SK-N-SH (cell line): ENCODE measurements at places on chromosomes 2 and 18. TPM values are rescaled to one million over a fixed set of nuclear protein-coding genes. Genes with fewer than 3 reads are reported as not detected.

DNA sequence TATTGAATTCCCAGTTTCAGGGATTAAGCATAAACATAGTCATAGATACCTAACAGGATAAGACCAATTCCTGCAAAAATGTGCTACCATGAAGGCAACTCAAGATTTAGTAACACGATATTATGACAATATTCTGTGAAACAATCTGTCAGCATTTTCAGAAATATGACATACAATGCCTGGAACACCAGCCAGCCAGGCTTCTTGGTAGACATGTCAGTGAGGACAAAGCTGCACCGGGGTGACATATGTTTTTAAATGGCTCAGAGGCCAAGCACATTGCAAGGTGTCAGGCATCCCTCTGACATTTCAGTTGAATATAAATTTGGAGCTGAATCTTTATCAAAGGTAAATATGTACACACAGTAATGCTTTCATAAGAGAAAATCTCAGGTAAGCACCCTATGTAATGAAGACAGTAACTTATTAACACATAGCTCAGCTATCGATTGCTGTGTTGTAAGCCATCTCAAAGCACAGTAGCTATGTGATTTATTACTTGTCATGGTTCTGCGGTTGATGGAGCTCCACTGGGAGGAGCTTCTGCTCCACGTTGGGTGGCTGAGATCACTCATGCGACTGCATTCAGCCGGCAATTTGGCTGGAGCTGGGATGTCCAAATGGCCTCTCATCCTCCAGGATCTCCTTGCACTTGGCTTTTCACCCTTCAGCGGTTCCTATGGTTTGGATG lies 31.9 kb upstream of the EML6 start:
- no peak overlapping the region for H3K27ac ChIP-seq
- no peak overlapping the region for H3K4me3 ChIP-seq
- no peak for DNase-seq
- no peaks in the 10 kb centered on the region for H3K27me3 ChIP-seq
- no peaks in the 10 kb centered on the region for H3K36me3 ChIP-seq
- H3K4me1 ChIP-seq = no peaks in the 10 kb centered on the region

GRCh38 chr18:68840554-68841263 lies 42.8 kb downstream of the CCDC102B start:
- H3K36me3 ChIP-seq = peaks cover 4% of the 10 kb centered on the region
- no peaks in the 10 kb centered on the region; the same call in none of the 2 replicates for H3K4me1 ChIP-seq
- no peaks in the 10 kb centered on the region for H3K27me3 ChIP-seq
- peak overlapping the region; percentile 99 for H3K27ac ChIP-seq

GRCh38 chr2:142131010-142131669 lies at the start of gene LRP1B:
TSS of gene LRP1B (minus strand) at chr2:142131016. CDS start at chr2:142130729, 287 bp downstream.
- H3K27ac ChIP-seq = peak within 1 kb of the TSS; percentile 9; the same call in 1 of the 2 replicates
- no peaks in the 10 kb centered on the region; the same call in 1 of the 2 replicates for H3K4me1 ChIP-seq
- H3K27me3 ChIP-seq = no peaks in the 10 kb centered on the region; the same call in 1 of the 2 replicates
- H3K36me3 ChIP-seq = no peaks in the 10 kb centered on the region

DNA sequence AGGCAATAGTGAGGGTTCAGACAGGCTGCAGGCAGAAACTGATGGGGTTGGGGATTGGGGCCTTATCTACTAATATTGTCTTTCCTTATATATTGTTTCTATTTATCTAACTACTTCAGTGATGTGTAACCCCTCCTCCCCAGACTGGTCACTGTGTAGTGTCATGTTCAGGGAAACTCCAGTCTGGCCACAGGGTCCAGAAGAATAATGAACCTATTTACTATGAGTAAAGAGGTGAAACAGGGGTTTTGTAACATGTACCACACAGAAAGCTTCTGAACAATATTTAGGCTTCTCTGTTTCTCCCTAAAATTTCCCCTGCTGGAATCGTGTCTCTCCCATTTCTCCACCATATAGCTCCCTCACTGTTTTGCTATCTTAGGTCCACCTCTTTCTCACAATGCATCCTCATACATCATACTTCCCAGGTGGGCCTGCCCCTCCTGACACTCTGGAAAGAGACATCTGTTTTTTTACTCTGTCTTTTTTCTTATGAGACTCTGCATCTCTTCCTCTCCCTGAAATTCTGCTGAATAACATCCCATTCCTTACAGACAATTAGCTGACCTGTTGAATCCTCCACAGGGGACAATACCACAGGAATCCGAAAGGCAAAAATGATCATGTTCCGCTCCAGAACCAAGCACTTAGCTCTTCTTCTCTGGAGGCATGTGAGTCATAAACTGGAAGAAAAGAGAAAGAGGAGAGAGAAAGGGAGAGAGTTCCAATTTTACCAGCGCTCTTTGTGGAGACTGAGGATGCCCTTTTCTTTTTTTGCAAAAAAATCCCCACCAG lies 154.8 kb downstream of the ZEB2 start:
- no peaks in the 10 kb centered on the region for H3K4me1 ChIP-seq
- no peaks in the 10 kb centered on the region for H3K36me3 ChIP-seq
- H3K4me3 ChIP-seq = no peak overlapping the region
- no peak for DNase-seq

- H3K36me3 ChIP-seq = no peaks in the 10 kb centered on the region
- H3K27me3 ChIP-seq = no peaks in the 10 kb centered on the region
- DNase-seq = no peak
- H3K27ac ChIP-seq = no peak overlapping the region
Observed at GRCh38 chr18:33051407-33051806, 278.6 kb upstream of the KLHL14 start.

- DNase-seq = no peak
- H3K27ac ChIP-seq = no peak overlapping the region
- no peak overlapping the region for H3K4me3 ChIP-seq
- H3K27me3 ChIP-seq = no peaks in the 10 kb centered on the region
- peaks cover 16% of the 10 kb centered on the region for H3K4me1 ChIP-seq
Observed at GRCh38 chr2:200622106-200622505, 36.3 kb downstream of the AOX1 start.

- no peaks in the 10 kb centered on the region for H3K4me1 ChIP-seq
- DNase-seq = peak; percentile 79
- no peaks in the 10 kb centered on the region for H3K36me3 ChIP-seq
- no peak overlapping the region for H3K4me3 ChIP-seq
- no peak overlapping the region for H3K27ac ChIP-seq
Observed at GRCh38 chr2:96907115-96908041, 37.5 kb upstream of the SEMA4C start.

DNA sequence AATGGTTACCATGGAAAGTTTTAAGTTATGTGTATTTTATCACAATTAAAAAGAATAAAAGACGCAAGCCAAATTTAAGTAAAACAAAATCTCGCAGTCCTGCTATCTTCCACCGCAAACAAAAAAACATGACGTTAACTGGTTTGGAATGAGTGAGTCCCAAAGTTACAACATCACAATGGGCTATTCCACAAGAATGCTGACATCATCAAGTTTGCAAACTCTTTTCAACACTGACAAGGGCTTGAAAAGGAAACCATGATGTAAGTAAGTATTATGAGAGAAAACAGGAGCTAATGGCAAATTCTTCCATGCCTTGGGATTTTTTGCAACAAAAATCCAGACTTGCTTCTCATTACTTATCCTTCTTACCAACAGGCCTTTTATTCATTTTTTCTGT lies 31.1 kb downstream of the SIGLEC15 start:
- no peaks in the 10 kb centered on the region for H3K27me3 ChIP-seq
- no peak for DNase-seq
- H3K27ac ChIP-seq = no peak overlapping the region
- no peaks in the 10 kb centered on the region for H3K4me1 ChIP-seq
- H3K4me3 ChIP-seq = no peak overlapping the region

DNA sequence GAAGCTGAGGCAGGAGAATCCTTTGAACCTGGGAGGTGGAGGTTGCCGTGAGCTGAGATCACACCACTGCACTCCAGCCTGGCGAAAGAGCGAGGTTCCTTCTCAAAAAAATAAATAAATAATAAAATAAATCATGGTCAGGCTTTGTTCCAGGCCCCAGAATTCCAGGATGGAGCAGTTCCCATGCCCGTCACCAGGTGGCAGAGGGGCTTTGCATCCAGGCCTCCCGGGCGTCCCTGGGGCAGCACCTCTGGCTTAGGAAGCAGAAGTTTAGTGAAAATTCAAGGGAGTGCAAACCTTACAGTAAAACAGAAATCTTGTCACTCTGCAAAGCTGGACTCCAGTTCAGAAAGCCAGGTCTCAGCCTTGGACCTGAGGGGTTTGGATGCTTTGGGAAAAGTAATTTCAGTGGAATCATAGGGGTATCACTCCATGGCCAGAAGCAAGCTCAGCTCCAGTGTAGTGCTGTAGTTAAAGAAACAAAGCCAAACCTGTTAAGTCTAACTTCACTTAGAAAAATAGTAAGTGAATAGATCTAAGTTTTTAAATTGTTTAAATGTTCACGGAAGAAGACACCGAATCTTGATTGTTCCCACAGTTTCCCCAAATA lies 512.7 kb downstream of the CMPK2 start:
- H3K4me1 ChIP-seq = no peaks in the 10 kb centered on the region
- H3K36me3 ChIP-seq = no peaks in the 10 kb centered on the region
- DNase-seq = peak; percentile 59
- no peaks in the 10 kb centered on the region for H3K27me3 ChIP-seq

- DNase-seq = no peak
- H3K4me1 ChIP-seq = peaks cover 2% of the 10 kb centered on the region; the same call in 1 of the 2 replicates
- H3K27me3 ChIP-seq = no peaks in the 10 kb centered on the region
- H3K36me3 ChIP-seq = peaks cover 41% of the 10 kb centered on the region
- no peak overlapping the region for H3K4me3 ChIP-seq
- H3K27ac ChIP-seq = no peak overlapping the region
Observed at GRCh38 chr2:127516041-127516762, 10.1 kb downstream of the IWS1 start.

DNA sequence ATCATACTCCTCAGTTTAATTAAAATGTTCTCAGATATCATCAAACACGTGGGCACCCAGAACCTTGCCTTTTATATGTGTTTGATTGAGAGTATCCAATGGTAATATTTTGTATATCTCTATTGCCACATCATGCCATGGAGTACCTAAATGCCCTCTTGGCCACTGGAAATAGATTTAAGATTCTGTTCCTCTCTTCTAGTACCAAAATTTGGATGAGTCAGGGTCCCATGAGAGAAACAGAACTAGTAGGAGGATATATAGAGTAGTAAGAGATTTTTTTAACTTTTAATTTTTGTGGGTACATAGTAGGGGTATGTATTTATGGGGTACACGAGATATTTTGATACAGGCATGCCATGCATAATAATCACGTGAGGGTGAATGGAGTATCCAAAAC lies 9.6 kb upstream of the ZAP70 start:
- no peak overlapping the region for H3K27ac ChIP-seq
- no peaks in the 10 kb centered on the region for H3K27me3 ChIP-seq
- H3K4me3 ChIP-seq = no peak overlapping the region
- no peak for DNase-seq

GRCh38 chr2:235413064-235413463 lies 80.8 kb upstream of the AGAP1 start:
- H3K36me3 ChIP-seq = no peaks in the 10 kb centered on the region
- H3K27ac ChIP-seq = no peak overlapping the region
- peaks cover 3% of the 10 kb centered on the region; the same call in 1 of the 2 replicates for H3K4me1 ChIP-seq
- no peak for DNase-seq
- H3K4me3 ChIP-seq = no peak overlapping the region

- no peak overlapping the region for H3K27ac ChIP-seq
- no peak overlapping the region for H3K4me3 ChIP-seq
- peaks cover 16% of the 10 kb centered on the region; the same call in 1 of the 2 replicates for H3K4me1 ChIP-seq
Observed at GRCh38 chr2:88074150-88074549, 6.5 kb downstream of the SMYD1 start.

DNA sequence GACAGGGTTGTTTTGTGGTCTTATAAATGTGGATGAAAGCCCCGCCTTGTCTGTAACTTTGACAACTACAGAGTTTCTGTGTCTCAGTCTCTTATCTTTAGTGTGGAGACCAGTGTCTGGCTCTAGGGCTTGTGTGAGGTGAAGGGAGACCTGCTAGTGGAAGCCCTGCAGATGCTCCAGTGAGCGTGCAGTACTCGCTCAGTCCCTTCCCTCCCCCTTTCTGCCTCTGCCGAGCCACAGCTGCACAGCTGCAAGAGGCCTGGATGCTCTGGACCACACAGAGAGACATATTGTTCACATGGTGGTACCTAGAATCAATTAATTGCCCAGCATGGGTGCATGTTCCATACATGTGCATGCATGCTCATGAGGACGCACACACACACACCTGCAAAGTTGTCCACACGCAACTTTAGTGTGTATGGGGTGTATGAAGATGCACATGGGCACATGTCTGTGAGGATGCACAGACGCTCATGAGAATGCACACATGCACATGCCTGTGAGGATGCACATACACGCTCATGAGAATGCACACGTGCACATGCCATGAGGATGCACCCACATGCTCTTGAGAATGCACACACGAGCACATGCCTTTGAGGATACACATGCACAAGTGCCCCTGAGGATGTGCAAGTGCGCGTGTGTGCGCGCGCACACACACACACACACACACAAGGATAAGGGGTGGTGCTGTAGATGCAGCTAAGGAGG lies 282.1 kb upstream of the HS6ST1 start:
- no peak overlapping the region for H3K4me3 ChIP-seq
- DNase-seq = peak; percentile 59
- H3K27me3 ChIP-seq = no peaks in the 10 kb centered on the region
- no peaks in the 10 kb centered on the region for H3K36me3 ChIP-seq
- H3K4me1 ChIP-seq = no peaks in the 10 kb centered on the region

GRCh38 chr2:157233506-157233905 lies 24.0 kb upstream of the GALNT5 start:
- no peak overlapping the region for H3K4me3 ChIP-seq
- no peaks in the 10 kb centered on the region for H3K4me1 ChIP-seq

DNA sequence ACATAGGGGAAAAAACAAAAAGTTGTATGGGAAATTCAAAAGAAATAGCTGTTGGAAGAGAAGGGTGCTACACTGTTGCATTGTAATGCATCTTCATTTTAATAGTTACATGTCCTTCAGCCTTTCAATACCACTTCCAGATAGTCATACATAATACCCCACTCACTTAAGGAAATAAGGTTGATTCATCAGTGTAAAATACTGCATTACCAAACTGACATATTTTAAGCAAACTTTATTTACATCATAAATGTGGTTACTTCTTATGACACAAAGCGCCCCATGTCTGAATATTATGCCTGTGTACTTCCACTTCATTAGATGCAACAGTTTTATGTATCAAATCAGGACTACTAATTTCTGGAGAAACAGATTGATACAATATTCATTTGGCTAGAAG lies 4.5 kb downstream of the RBMS1 start:
- H3K36me3 ChIP-seq = no peaks in the 10 kb centered on the region
- peaks cover 26% of the 10 kb centered on the region for H3K4me1 ChIP-seq
- DNase-seq = no peak
- peak overlapping the region; percentile 11; the same call in 1 of the 2 replicates for H3K27ac ChIP-seq

- H3K4me1 ChIP-seq = no peaks in the 10 kb centered on the region
- H3K36me3 ChIP-seq = no peaks in the 10 kb centered on the region
- no peak for DNase-seq
- H3K27me3 ChIP-seq = peaks cover 8% of the 10 kb centered on the region; the same call in 1 of the 2 replicates
- H3K27ac ChIP-seq = no peak overlapping the region
Observed at GRCh38 chr18:59202258-59202820, 17.6 kb upstream of the GRP start.

- peak; percentile 32 for DNase-seq
- no peaks in the 10 kb centered on the region for H3K27me3 ChIP-seq
- H3K4me1 ChIP-seq = no peaks in the 10 kb centered on the region
- no peak overlapping the region for H3K27ac ChIP-seq
- H3K4me3 ChIP-seq = no peak overlapping the region
- no peaks in the 10 kb centered on the region for H3K36me3 ChIP-seq
Observed at GRCh38 chr2:222399038-222399783, 25.1 kb upstream of the SGPP2 start.

SERPINB12 gene
- not detected in 2 replicates for polyA plus RNA-seq

ERFE gene
- 1.3 and 1.5 TPM in 2 replicates for polyA plus RNA-seq

SGPP2 gene
- 0.03 TPM in 2 replicates for polyA plus RNA-seq

PLGLB2 gene
- 1.2 and 1.9 TPM in 2 replicates for polyA plus RNA-seq

BOLL gene
- polyA plus RNA-seq = not detected in 2 replicates

HOXD13 gene
- not detected in 2 replicates for polyA plus RNA-seq

CHST9 gene
- polyA plus RNA-seq = not detected in 2 replicates
